ENCODE measurements at places on chromosomes 11 and 22.

DNA sequence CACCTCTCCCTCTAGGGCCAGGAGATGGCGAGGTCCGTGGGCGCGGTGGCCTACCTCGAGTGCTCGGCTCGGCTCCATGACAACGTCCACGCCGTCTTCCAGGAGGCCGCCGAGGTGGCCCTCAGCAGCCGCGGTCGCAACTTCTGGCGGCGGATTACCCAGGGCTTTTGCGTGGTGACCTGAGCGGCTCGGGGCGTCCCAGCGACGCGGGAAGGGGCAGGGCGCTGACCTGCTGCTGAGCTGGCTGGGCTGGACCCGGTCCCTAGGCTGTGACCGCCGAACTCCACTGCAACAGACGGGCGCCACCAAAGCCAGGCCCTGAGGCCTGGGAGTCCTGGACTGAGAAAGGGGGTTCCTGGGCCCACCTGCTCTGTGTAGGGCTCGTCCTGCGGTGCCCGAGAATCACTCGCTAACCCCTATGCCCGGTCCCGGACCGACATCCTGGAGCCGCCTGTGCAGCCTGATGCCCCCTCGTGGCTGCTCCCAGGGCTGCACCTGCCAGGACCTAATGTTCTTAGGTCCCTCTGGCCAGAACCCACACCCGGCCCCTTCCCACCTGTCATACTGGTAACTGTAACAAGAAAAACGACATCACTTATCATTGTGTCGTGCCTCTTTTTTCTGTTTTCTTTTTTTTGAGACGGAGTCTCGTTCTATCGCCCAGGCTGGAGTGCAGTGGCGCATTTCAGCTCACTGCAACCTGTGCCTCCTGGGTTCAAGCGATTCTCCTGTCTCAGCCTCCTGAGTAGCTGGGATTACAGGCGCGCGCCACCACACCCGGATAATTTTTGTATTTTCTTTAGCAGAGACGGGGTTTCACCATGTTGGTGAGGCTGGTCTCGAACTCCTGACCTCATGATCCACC lies 15.0 kb downstream of the RHOD start:
- peaks cover 3% of the 10 kb centered on the region for H3K4me1 ChIP-seq
- peak; percentile 80 for DNase-seq
- peaks cover 6% of the 10 kb centered on the region for H3K27me3 ChIP-seq
- no peak overlapping the region for H3K27ac ChIP-seq
- peak overlapping the region; percentile 22 for H3K4me3 ChIP-seq

- no peak overlapping the region for H3K4me3 ChIP-seq
- H3K4me1 ChIP-seq, result peaks cover 33% of the 10 kb centered on the region
- no peaks in the 10 kb centered on the region for H3K27me3 ChIP-seq
- peaks cover 13% of the 10 kb centered on the region for H3K36me3 ChIP-seq
These were observed 6.8 kb downstream of the BET1L start for GRCh38 chr11:200224-201003.

- H3K27me3 ChIP-seq, result no peaks in the 10 kb centered on the region
- no peak for DNase-seq
- no peaks in the 10 kb centered on the region for H3K4me1 ChIP-seq
- H3K4me3 ChIP-seq, result no peak overlapping the region
- no peaks in the 10 kb centered on the region for H3K36me3 ChIP-seq
These were observed 2.8 kb upstream of the APOC3 start for GRCh38 chr11:116826751-116827431.

DNA sequence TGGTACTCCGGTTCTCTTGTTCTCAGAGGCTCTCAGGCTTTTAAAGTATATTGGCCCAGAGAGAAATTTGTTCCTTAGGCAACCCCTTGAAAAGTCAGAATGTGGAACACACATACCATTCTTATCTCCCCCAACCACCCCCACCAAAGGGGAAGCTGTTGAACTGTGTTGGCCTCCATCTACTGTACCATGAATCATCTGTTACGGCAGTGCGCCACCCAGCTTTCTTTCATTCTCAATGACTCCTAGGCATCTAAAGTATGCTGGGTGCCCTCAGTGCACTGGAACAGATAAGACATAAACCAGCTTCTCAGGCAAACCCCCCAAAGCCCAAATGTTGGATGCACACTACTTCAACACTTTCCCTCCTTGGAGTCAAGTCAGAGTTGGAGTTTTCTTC lies 696.2 kb upstream of the TENM4 start:
- no peaks in the 10 kb centered on the region for H3K36me3 ChIP-seq
- no peak for DNase-seq
- no peak overlapping the region for H3K4me3 ChIP-seq
- no peaks in the 10 kb centered on the region for H3K4me1 ChIP-seq
- no peak overlapping the region for H3K27ac ChIP-seq

DNA sequence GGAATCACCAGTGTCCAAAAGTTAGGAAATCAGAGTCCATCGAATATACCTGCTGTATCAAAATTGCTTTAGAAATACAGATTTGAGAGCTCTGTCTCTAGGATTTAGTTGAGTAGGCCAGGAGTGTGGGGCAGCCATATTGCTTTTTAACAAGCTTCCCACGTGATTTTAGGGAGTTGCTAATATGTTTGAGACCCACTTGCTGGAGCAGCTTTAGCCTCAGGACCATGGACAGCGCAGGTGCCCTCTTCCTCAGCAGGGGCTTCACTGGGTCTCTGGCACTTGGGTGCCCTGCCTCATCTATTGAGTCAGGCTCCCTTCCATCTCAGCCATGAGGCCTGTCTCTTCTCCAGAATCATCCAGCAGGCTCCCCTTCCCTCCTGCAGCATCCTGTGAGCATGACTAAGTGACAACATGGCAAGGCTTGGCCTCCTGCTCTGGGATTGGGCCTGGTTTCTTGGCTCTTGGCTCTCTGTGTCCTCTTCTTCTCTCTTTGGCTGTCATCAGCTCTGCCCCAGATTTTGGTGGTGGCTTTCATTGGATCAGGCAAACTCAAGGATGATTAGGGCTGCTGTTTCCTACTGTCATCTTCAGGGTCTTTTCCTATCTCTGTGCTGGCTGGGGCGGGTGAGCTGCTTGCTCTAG lies 70.0 kb downstream of the SGSM1 start:
- H3K27ac ChIP-seq, result no peak overlapping the region
- H3K27me3 ChIP-seq, result no peaks in the 10 kb centered on the region
- H3K4me1 ChIP-seq, result no peaks in the 10 kb centered on the region
- H3K4me3 ChIP-seq, result no peak overlapping the region
- H3K36me3 ChIP-seq, result no peaks in the 10 kb centered on the region
- peak; percentile 17 for DNase-seq

DNA sequence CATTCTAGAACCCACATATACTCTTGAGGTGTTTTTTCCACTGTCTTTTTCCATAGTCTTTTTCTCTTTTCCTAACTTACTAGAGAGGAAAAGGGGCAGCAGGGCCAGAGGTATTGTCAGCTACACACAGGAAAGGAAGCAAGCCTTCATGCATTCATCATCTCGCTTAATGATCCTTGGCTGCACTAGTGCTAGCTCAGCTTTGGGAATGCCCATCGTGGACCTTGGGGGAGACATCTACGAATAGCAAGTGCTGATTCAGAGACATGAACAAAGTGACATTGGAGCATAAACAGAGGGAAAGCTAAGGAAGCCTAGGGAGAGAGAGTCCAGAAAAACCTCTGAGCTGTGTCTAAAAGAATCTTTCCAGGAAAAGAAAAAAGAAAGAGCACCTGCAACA lies 466.3 kb upstream of the ARHGAP42 start:
- no peaks in the 10 kb centered on the region for H3K27me3 ChIP-seq
- DNase-seq, result no peak
- no peak overlapping the region for H3K4me3 ChIP-seq
- H3K4me1 ChIP-seq, result no peaks in the 10 kb centered on the region
- no peak overlapping the region for H3K27ac ChIP-seq

GRCh38 chr11:92441443-92441726 lies 216.8 kb downstream of the FAT3 start:
- H3K36me3 ChIP-seq, result no peaks in the 10 kb centered on the region
- H3K27ac ChIP-seq, result no peak overlapping the region
- H3K27me3 ChIP-seq, result no peaks in the 10 kb centered on the region

DNA sequence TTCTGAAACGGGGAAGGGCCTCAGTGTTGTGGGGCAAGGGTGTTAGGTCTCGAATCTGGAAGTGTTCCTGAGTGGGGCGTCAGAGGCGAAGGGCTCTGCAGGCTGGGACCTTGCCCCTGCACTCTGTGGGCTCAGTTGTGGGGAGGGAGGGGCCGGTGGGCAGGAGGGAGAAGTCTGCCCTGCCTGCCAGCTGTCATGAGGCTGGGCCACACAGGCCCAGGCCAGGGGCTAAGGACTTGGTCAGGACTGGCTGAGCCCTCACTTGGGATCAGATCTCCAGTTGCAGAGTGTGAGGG lies at the start of gene CRACR2B:
Gene CRACR2B (plus strand): TSS at position 23 of the 296 bp plus-strand sequence. CDS start 689 bp downstream, outside the sequence.
- peaks cover 19% of the 10 kb centered on the region for H3K4me1 ChIP-seq
- no peak for DNase-seq
- H3K4me3 ChIP-seq, result peak within 1 kb of the TSS; percentile 51
- no peak within 1 kb of the TSS for H3K27ac ChIP-seq
- H3K27me3 ChIP-seq, result peaks cover 43% of the 10 kb centered on the region

GRCh38 chr11:103749158-103749557 lies 287.3 kb upstream of the DDI1 start:
- no peaks in the 10 kb centered on the region for H3K36me3 ChIP-seq
- DNase-seq, result no peak
- no peak overlapping the region for H3K27ac ChIP-seq
- H3K4me1 ChIP-seq, result no peaks in the 10 kb centered on the region
- no peak overlapping the region for H3K4me3 ChIP-seq
- no peaks in the 10 kb centered on the region for H3K27me3 ChIP-seq

DNA sequence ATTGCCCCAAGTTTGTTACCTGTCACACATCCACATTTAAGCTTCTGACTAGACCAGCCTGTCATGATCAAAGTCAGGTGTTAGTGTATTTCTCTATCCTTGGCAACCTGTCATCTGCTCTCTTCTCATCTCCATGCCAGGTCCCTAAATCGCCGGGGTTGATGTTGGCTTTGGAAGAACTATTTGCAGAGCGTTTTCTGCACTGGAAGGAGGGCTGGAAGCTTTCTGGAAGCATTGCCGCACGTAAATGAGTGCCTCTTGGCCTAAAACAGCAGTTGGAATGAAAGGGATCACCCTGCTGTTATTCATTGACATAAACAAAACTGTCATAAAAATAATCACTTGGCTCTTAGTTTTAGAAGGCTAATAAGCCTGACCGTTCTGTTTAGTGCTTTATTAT lies 1.4 kb downstream of the TTC12 start:
- H3K36me3 ChIP-seq, result peaks cover 36% of the 10 kb centered on the region
- H3K27ac ChIP-seq, result no peak overlapping the region
- DNase-seq, result no peak

- H3K27me3 ChIP-seq, result no peaks in the 10 kb centered on the region
- H3K4me3 ChIP-seq, result no peak overlapping the region
- DNase-seq, result no peak
- peaks cover 5% of the 10 kb centered on the region for H3K4me1 ChIP-seq
These were observed 19.4 kb upstream of the MYO18B start for GRCh38 chr22:25722626-25723025.

GRCh38 chr11:15841931-15842740 lies 514.2 kb downstream of the SOX6 start:
- no peak for DNase-seq
- H3K36me3 ChIP-seq, result no peaks in the 10 kb centered on the region
- H3K4me1 ChIP-seq, result no peaks in the 10 kb centered on the region
- no peak overlapping the region for H3K27ac ChIP-seq
- no peak overlapping the region for H3K4me3 ChIP-seq

DNA sequence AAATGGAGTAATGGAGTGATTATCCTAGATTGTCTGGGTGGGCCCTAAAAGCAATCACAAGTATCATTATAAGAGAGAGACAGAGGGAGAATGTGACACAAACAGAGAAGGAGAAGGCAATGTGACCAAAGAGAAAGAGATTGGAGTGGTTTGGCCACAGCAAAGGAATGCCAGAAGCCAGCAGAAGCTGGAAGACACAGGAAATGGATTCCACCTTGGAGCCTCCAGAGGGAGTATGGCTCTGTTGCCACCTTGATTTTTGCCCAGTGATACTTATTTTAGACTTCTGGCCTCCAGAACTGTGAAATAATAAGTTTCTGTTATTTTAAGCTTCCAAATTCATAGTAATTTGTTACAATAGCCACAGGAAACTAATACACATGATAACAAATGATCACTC lies 36.8 kb upstream of the OR5P2 start:
- H3K27ac ChIP-seq, result no peak overlapping the region
- H3K36me3 ChIP-seq, result no peaks in the 10 kb centered on the region
- H3K27me3 ChIP-seq, result peaks cover 21% of the 10 kb centered on the region
- H3K4me1 ChIP-seq, result no peaks in the 10 kb centered on the region
- no peak overlapping the region for H3K4me3 ChIP-seq

- DNase-seq, result no peak
- H3K27me3 ChIP-seq, result no peaks in the 10 kb centered on the region
- no peak overlapping the region for H3K27ac ChIP-seq
- H3K4me3 ChIP-seq, result no peak overlapping the region
- peaks cover 13% of the 10 kb centered on the region for H3K36me3 ChIP-seq
- peaks cover 26% of the 10 kb centered on the region for H3K4me1 ChIP-seq
These were observed 3.4 kb downstream of the DEPDC5 start for GRCh38 chr22:31757265-31757664.

DNA sequence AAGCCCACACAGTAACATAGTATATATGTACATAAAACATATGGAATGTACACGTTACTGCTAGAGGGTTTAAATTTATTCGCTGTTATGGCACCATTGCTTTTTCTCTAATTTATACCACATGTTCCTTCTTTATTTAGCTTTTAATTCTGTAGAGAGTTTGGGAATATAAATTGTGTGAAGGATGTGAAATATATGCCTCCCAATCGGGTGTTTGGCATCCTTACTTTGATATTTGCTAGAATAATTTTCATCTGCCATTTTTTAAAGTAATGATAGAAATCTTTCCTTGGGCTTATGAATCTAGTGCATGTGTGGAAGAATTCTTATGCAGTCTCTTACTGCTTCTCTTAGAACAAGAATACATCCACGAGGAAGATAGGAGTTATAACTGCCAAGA lies 509.8 kb upstream of the RAG2 start:
- H3K36me3 ChIP-seq, result no peaks in the 10 kb centered on the region
- H3K4me1 ChIP-seq, result no peaks in the 10 kb centered on the region
- no peak for DNase-seq
- no peak overlapping the region for H3K4me3 ChIP-seq

GRCh38 chr11:93542811-93543229 lies 371 bp downstream of the SMCO4 start:
- H3K4me3 ChIP-seq, result peak overlapping the region; percentile 73
- peaks cover 32% of the 10 kb centered on the region for H3K27me3 ChIP-seq
- H3K36me3 ChIP-seq, result no peaks in the 10 kb centered on the region
- no peak overlapping the region for H3K27ac ChIP-seq

- no peak for DNase-seq
- H3K36me3 ChIP-seq, result no peaks in the 10 kb centered on the region
- no peak overlapping the region for H3K27ac ChIP-seq
- H3K4me3 ChIP-seq, result no peak overlapping the region
These were observed 5.2 kb upstream of the C22orf42 start for GRCh38 chr22:32164075-32164860.

DNA sequence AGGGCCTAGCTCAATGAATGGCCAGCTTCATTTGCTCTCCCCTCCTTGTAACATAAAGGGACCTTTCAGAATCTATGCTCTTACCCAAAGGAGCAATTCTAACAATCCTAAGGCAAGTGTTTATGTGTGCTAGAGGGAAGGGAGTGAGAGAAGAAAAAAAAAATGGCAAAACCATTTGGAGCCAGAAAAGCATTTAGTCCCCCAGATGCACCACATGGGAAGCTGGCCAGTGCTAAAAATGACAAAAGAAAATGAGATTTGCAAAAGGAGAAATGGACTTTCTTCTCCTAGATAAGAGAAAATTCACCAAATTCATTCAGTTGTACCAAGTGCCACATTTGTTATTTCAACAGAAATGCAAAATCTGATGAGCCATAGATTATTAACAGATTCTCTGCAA lies 52.8 kb downstream of the SERGEF start:
- H3K27ac ChIP-seq, result no peak overlapping the region
- no peaks in the 10 kb centered on the region for H3K27me3 ChIP-seq
- no peak overlapping the region for H3K4me3 ChIP-seq
- peaks cover 4% of the 10 kb centered on the region for H3K4me1 ChIP-seq

- H3K4me3 ChIP-seq, result no peak overlapping the region
- no peak for DNase-seq
- H3K27me3 ChIP-seq, result no peaks in the 10 kb centered on the region
- peaks cover 15% of the 10 kb centered on the region for H3K4me1 ChIP-seq
- H3K36me3 ChIP-seq, result no peaks in the 10 kb centered on the region
These were observed 2.6 kb downstream of the LIPT2 start for GRCh38 chr11:74490941-74491340.

All from activated naive CD8-positive, alpha-beta T cell treated with anti-CD3 and anti-CD28 coated beads for 36 hours (primary cell).